ENCODE measurements at places on chromosomes 2 and 18.
A peak's percentile ranks its signal among the peaks of the same experiment; 100 is the strongest.

DNA sequence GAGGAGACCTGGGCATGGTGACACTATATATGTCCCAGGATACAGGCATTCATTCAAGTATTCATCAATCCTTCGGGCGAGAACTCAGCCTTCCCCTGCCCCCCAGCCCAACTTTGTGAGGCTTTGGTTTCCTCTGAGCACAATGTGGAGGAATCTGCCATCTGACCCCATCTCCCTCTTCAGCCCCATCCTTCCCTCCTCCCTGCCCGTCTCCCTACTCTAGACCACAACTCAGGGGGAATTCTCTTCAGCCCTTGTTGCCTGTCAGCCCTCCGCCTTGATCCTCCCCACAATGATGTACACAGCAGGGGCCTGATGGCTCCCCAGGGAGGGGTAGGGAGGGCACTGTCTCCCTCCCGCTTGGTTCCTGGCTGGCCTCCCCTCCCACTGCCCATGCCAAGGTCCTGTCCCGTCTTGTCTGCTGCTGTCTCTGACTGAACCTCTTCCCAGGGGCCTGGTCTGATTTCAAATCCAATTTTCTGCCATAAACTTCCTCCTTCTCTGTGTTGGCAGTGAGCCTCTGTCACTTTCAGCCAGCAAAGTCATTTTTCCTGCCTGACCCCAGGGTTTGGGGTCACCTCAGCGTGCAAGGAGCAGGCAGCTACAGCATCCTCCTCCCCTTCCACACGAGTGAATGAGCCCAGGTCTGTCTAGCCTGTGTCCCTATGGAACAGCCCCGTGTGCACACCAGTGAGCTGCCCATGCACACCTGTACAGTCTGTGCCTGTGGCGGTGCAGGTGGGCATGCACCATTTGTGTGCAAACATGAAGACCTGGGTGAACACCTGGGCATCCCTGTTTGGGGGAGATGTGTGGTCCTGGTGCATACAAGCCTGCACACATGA, 197.3 kb downstream of the CELF4 start:
- no peak for DNase-seq

DNA sequence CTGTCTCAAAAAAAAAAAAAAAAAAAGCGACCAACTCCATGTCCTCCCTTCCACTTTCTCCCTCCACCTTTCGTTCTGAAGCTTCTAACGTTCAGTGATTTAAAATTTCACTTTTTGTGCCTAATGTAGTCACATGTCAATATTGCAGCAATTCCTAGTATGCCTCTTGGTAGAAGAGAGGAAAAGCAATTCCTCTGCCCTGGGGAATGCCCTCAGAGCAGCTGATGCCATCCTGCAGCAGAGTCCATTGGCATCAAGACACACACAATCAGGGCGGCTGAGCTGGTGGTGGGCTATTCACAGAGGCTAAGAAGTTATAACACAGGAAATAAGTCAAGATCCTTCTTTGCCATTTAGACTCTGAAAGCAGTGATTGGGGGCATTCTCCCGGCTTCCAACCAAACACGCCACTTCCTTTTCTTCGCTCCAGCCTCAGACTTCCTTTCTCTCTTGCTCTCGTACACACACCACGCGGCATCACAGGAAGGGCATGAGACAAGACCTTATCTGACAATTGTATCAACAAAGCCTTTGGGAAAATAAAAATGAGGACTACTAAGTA, 71.9 kb downstream of the MOGAT1 start:
- DNase-seq: no peak

DNA sequence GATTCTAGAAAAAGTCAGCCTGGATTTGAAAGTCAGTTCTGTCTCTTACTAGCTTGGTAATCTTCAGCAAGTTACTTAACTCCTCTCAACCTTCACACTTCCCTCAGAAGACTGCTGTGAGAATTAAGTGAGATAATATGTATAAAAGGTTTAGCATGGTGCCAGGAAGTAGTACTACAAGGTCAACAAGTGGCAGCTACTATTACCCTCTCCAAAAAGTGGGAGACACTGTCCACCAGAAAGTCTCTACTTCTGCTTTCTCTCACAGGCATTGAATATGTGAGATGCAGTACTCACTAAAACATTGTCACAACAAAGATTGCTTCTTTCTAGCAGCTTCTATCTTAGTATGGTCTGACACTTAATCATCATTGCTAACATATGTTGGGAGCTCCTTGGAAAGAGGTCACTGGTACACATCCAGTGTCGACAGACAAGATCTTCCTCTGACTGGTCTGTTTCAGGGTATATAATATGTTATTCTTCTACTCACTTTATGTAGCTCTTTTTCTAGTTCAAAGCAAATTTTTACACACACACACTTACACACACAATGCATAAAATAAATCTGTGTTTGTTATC, 47.9 kb downstream of the DOCK10 start:
- DNase-seq: no peak

DNA sequence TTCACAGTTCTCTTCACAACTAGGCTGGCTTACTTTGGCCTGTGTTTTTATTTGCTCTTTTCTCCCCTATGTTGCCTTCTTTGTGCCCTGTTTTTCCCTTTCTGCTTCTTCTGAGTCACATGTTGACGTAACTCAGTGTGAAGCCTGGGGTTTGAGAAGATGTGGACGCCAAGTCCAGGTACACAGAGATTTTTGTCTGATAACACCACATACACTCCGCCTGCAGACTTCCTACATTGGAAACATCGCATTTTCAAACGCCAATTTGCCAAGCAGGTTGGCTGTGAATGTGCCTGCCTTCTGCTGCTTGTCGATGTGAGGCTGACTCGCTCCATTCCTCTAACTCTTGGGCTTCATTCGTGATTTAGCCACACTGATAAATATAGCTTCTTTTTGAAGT, 62.6 kb upstream of the FN1 start:
- no peak for DNase-seq

DNA sequence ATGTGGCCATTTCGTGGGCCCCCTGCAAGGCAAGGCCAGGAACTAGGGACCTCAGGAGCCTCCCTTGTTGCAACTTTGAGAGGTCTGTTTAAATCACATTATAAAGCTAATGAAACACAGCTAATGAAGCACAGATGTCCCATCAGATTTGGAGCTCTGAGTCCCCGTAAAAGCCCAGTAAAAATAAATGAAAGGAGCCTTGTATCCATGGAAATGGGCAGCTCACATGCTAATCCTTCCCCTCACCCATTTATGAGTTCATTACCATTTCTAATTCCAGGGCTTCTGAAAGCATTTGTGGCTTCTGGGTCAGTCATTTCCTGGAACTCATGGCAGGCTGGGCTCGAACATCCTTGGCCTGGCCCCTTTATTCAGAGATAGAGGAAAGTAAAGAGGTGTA, 274.8 kb downstream of the SS18 start:
- DNase-seq: no peak

DNA sequence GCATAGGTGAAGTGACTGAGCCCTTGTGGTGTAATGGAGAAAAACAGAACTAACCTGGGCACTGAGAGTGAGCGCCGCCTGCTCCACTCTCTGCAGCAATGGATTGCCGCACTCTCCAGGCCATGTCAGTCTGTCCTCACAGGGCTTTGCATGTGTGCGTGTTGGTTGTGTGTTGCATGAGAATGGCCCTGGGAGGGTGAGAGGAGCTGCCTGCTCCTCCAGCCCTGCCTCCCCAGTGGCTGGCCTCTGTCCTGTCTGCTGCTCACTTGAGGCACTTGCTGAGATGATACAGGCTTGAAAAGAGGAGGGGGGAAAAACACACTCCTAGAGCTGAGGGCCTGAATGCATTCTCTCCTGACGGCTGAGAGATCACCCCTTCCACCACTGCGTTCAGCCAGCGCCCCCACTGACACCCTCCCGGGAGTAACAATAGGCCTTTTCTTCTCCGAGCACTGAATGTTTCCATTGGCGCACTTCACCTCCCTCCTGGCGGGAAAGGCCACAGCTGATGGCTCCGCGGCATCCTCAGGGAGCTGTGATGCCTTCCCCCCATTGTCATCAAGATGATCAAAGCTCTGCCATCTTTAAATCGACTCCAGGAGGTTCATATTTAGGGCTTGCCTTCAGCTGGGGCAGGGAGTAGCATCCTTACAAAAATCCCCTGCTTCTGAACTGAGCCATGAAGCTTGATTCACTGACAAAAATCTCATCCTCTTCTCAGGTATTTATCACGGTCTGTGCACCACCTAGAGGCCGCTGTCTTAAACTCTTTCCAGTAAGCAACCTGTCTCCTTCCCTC, 49.9 kb upstream of the DAPL1 start:
- DNase-seq: no peak

DNA sequence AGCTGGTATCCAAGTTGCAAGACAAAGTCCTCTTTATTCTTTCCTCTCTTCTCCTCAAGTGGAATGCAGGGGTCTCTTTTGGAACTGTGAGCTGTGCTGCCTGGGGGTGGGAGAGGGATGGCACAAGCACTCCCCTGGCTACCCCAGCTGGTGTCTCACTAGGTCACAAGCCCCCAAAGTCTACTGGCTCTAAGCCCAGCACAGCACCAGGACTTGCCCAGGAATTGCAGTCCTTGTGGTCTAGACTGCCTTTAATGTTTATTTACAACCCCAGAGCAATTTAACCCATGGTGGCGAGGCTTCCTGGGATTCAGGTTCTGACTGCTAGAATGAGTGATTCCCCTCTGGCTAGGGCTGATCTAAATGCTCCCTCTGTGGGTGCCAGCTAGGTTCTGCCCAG, 199.0 kb upstream of the STK17B start:
- DNase-seq: no peak

DNA sequence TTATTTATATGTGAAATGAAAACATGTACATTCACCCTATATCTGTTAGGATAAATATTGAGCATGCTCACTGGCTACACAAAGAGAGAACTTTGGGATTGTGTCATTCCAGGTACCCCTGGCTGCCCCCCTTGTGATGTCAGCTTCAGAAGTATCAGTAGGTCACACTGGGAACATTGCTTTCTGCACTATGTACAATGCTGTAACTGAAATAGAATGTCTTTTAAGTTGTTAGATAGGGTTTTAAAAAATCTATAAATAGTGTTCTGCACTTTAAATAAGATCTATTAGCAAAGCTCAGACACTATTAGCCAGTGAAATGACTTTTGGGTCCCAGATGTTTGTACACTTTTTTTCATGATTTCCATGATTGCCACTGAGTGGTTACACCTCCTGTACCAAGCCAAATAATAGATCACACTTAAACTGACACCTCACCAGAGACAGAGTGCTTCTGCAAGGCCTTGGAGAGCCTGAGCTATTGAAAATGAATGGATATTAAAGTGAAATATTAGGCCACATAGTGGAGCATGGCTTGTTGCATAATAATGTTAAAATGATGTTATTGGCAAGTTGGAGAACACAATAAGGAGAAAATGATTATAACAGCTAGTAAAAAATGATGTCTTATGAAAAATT, 297.0 kb upstream of the NXPH2 start:
- no peak for DNase-seq

- no peak for DNase-seq
These were observed 980.3 kb upstream of the CDH2 start for GRCh38 chr18:29157057-29157780.

- no peak for DNase-seq
These were observed 64.8 kb downstream of the TNFRSF11A start for GRCh38 chr18:62389761-62390481.

DNA sequence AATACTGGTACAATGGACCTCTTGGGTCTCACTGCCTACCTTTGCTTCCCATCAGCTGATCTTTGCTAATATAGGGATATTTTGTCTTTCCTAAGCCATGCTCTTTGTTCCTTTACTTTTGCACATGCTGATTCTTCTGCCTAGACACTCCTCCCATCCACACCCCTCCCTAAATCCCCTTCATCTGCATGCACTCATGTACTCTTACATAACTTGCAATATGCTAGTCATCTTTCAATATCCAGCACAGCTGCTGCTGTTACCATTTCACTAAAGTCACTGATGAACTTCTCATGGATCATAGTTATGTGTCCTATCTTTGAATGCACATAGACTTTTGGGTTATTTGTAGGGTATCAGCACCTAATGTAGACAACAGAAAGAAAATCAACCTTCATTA, 18.5 kb upstream of the DTNA start:
- no peak for DNase-seq

DNA sequence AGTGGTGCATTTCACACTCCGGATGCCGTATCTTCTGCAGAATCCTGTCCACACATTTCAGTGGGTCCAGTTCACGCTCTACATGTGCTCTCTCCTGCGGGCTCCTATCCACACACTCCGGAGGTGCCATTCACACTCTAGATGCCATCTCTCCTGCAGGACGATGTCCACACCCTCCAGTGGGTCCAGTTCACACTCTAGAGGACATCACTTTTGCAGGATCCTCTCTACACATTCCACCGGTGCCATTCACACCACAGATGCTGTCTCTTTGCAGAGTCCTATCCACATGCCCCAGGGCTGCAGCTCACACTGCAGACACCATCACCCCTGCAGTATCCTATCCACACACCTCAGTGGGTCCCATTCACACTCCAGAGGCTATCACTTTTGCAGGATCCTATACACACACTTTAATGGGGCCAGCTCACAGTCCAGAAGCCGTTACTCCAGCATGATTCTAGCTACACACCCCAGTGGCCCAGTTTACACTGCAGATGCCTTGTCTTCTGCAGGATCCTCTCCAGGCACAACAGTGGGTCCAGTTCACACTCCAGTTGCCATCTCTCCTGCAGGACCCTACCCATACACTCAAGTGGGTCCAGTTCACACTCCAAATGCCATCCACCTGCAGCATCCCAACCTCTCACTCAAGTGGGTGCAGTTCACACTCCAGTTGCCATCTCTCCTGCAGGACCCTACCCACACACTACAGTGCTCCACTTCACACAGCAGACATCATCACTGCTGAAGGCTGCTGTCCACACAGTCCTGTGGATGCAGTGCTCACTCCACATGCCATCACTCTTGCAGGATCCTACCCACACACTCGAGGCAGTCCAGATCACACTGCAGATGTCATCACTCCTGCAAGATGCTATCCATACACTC, 2.1 kb upstream of the PXDN start:
- no peak for DNase-seq

GRCh38 chr2:163856941-163857340, 121.1 kb upstream of the FIGN start:
- no peak for DNase-seq

GRCh38 chr18:79136742-79137141, 67.5 kb downstream of the ATP9B start:
- no peak for DNase-seq

- no peak for DNase-seq
These were observed 33.1 kb upstream of the HDAC4 start for GRCh38 chr2:239433777-239434403.

- DNase-seq: peak; percentile 96
These were observed at the start of gene SERTAD2 for GRCh38 chr2:64653109-64654062. Gene SERTAD2, minus strand, starts transcription at chr2:64653913. Its CDS starts 17,042 bp downstream, at chr2:64636871.

- peak; percentile 62 for DNase-seq
These were observed 32.3 kb downstream of the DNMT3A start for GRCh38 chr2:25309402-25309801.

GRCh38 chr18:58586886-58587285, 42.0 kb downstream of the ALPK2 start:
- no peak for DNase-seq

- DNase-seq: peak; percentile 58
These were observed 58.6 kb downstream of the ZEB2 start for GRCh38 chr2:144461308-144461766.

GRCh38 chr2:198127627-198128026, 323.2 kb downstream of the PLCL1 start:
- no peak for DNase-seq
